Activated T-cell treated with anti-CD3 and anti-CD28 coated beads for 24 hours (primary cell): ENCODE measurements at places on chromosomes 3 and 15.

DNA sequence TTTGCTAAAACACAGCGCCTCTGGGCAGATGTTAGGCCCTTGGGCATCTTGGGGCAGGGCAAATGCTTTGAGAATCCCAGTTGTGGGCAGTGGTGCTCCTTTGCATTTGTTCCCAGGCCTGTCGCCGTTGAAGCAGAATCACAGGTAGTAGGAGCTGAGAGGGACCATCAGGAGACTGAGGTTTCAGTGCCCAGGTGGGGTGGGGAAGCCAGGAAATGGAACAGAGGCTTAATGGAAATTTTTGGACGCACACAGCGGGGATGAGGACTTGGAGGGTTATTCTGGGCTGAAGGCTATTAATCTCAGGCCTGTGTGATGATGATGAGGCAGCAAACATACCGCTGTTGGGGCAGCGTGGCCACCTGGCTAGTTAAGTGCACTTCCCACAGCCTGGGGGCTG is 99.5 kb downstream of the SV2B start:
- DNase-seq, result no peak

- DNase-seq, result peak; percentile 36
These were observed 808 bp downstream of the BCL6 start for GRCh38 chr3:187744169-187745151.

DNA sequence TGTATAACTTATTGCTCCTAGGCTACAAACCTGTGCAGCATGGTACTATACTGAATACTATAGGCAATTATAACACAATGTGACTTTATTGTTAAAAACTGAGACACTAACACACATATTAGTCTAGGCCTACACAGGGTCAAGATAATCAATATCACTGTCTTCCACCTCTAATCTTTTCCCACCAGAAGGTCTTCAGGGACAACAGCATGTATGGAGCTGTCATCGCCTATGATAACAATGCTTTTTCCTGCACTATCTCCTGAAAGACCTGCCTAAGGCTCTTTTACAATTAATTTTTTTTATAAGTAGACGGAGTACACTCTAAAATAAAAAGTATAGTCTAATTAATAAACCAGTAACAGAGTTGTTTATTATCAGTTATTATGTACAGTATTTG is 60.9 kb downstream of the LRRC28 start:
- DNase-seq, result no peak

GRCh38 chr15:28909958-28910500 is 24.3 kb downstream of the APBA2 start:
- DNase-seq, result no peak

DNA sequence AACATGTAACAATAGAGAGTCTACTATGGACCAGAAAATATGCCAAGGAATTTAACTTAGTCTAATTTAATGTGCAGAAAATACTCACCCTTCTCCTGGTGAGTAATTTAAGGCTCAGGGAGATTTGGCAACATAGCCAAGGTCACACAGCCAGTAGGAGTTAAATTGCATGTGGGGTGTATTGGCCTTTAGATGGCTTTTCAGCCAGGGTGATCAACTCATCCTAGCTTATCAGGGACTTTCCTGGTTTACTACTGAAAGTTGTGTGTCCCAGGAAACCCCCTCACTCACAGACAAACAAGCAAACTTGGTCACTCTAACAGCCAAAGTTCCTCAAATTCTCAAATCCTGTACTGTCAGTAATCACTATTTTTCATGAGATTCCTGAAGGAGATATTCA is 2.6 kb upstream of the SLC9A9 start:
- DNase-seq, result no peak

- no peak for DNase-seq
These were observed 41.0 kb downstream of the EPHB3 start for GRCh38 chr3:184602372-184603150.

GRCh38 chr3:53293867-53294266 is 38.0 kb upstream of the TKT start:
- DNase-seq, result no peak

DNA sequence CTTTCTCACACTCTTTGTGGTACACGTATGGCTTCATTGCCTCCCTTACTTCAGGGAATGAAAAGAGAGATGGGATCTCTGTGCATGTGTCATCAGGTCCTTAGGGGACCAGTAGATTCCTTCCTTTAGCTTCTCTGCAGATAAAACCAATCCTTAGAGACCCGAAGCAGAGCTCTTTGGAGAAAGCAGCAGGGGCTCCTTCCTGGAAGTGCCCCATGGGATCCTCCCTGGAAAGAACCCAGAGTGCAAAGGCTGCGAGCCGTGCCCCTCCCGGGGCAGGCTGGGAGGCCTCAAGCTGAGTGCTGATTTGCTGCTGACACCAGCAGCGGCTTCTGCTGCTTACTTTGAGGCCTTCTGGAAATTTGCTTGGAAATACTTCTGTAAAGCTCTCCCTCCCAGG is 328.6 kb upstream of the RGMA start:
- no peak for DNase-seq

DNA sequence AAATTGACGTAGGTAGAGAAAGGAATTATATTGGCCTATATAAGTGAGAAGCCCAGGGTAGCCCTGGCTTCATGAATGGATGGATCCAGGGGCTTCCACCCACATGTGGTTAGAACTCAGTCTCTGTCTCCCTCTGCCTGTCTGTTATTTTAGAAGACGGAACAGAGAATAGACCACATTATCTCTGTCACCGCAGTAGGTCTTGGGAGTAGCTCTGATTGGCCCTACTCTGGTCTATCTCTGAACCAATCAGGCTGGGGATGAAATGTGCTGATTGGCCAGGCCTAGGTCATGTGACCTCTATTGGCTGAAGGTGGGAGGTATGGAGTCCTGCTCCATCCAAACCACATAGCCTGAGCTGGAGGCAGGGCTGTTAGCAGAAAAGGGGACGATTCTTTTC is 143.0 kb upstream of the PRR23C start:
- DNase-seq, result no peak

DNA sequence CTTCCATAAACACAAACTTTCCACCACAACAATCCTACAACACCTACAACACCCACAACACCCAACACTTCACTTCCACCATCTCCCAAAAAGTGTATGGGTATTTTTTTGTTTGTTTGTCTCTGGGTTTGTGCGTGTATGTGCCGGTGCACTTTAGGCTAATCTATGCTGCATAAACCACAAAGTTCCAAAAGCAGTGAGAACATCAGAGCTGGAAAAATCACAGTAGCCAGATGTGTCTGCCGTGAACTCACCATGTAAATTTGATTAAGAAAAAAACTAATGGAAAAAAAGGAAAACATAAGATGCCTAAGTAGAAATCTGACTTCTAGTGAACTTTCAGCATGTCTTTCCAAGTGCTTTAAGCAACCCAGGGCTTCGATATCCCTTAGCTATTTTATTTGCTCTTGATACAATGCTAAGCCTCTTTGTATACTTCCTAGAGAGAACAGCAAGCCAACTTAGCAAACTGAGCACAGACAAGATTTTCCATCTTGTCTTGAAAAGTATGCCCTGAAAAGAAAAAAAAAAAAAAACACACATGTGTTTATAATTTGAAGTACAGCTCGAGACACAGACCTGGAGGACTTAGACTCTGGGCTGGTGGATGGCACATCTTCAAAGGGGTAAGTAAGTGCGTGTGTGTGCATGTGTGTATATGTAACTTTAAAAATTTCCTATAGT is 91.4 kb downstream of the WWTR1 start:
- no peak for DNase-seq

DNA sequence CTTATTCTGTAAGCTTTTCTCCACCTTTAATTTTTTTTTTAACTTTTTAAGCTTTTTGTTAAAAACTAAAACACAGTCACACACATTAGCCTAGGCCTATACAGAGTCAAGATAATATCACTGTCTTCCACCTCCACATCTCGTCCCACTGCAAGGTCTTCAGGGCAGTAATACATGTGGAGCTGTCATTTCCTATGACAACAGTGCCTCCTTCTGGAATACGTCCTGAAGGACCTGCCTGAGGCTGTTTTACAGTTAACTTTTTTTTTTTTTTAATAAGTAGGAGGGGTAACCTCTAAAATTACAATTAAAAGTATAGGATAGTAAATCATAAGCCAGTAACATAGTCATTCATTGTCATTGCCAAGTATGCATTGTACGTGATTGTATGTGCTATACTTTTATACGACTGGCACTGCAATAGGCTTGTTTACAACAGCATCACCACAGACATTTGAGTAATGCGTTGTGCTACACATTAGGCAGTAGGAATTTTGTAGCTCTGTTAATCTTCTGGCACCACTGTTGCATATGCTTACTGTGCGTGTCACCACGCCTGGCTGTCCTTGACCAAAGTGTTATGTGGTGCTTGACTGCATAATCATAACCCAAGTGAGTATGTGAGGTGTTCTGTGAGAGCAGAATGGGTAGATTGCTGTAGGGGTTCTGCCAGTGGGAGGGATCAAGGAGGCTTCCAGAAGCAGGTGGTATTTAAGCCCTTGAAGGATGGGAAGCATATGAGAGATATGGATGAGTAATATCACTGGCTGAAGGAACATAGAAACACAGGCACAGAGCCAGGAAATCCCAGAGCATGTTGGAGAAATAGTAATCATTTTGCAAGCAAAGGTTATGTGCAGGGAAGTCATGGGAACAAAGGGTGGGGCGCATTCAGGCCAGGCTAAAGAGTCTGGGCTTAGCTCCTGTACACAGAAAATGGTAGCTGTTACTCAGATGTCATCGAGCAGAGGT is 18.3 kb downstream of the FBXO22 start:
- DNase-seq, result no peak

DNA sequence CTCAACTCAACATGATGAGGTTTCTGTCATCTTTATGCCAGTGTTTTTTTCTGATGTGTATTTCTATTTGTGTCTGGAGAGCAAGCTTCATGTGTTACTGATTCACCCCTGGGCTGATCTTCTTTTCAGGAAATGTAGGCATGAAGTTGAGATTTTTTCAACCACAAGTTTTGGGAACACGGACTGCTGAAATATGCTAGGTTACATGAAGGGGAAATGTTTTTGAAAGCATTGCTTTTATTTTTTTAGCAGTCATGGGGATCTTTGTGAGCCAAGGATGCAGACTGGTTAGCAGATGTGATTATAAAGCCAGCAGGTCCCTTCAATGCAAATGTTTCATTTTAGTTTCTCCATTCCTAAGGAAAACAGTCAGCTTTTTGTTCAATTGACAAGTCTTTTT is 219.3 kb upstream of the COL8A1 start:
- DNase-seq, result no peak

DNA sequence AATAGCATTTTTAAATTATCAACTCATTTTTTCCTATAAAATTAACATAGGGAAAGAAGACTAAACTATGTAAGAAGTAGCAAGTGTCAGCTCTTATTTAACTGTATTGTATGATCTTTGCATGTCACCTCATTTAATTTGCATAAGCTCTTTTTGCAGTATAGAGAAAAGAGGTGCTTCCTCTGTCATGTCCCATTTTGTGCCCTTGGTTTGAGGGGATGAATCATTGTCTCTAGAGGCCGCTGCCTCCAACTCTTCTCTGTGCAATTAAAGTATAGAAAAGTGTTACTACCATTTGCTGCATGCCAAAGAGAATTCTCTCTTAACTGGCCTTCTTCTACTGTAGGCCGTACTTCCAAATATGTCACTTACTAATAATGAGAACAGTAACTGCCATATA is 93.4 kb downstream of the LRRC28 start:
- DNase-seq, result no peak

DNA sequence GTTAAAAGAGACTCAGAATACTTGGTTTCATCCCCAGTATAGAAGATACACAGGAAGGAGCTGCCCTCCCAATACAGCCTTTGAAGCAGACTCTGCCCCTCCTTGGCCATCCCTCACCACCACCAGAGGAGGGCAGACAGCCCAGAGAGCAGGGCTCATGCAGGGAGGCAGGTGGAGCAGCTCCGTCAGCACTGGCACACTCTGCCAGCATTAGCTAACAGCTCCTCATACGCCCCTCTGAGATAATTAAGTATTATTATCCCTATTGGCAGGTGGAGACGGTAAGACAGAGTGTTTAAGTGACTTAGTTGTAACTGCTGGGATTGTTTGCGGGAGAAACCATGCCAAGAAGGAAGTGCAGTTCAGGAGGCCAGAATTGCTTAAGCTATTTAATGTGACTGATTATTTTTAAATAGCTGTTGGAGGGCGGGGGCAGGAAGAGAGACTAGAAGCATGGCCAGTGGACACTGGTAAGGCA is 434.0 kb downstream of the EPHB1 start:
- no peak for DNase-seq

DNA sequence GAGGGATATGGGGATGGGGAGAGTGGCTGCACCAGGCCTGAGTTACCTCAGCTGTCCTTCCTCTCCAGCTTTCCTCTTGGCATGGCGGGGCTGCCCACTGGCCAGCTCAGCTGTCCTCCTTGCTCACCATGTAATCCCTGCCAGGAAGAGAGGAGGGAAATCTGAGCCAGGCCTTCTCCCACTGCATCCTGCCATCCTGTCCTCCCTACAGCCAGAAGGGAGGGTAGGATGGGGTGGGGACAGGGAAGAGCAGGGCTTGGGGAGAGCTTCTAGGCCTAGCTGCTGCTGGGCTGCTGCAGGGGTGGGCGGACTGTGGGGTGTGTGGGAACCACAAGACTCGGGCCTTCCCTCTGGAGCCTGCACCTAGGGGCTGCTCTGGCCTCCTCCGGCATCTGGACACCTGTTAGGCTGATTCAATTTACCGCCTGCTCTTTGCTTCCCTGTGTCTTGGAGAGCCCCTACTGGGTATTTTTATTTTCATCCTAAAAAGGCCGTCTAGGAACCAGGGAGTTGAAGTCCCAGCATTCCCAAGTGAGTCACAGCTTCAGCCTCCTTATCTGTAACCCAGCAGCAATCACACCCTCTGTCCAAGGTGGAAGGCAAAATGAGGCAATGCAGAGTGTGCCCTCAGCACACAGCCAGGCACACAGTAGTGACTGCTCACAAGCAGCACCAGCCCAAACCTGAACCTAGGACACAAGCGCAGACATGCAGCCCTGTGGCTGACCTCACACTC is 13.1 kb upstream of the KY start:
- DNase-seq, result no peak

DNA sequence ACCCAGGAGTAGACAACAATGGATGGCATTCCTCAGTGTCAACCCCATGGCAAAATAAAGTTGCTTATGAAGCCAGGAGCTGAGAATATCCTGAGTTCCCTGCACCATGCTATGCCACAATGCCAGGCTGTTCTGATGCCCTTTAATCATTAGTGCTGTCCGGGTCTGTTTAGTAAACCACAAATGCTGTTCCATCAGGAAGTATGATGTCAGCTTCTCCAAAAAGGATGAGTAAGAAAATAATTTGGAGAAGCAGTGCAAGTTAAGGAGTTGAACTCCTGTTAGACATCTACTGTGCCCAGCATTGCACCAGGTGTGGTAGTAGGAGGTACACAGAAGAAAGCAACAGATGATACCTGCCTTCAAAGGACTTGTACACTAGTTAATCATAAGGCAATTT is 67.9 kb upstream of the GUCA1C start:
- no peak for DNase-seq
